Naive thymus-derived CD8-positive, alpha-beta T cell (primary cell): ENCODE measurements at places on chromosomes 16 and 17.

DNA sequence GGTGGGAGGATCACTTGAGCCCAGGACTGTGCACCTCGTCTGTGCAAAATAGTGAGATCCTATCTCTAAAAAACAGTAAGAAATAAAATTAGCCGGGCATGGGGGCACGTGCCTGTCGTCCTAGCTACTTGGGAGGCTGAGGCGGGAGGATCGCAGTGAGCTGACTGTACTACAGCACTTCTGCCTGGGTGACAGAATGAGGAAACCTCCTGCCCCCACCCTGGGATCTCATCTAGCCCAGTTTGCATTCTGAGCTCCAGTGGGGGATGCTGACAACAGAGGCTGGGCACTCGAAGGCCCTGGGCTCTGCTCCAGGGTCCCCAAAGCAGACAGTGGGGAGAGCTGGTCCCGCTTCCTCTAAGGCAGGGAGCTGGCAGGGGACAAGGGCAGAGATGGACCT, 7.1 kb downstream of the NAGPA start:
- DNase-seq = no peak
- H3K27me3 ChIP-seq = no peaks in the 10 kb centered on the region
- no peaks in the 10 kb centered on the region for H3K4me1 ChIP-seq
- H3K36me3 ChIP-seq = peaks cover 32% of the 10 kb centered on the region

GRCh38 chr17:1186214-1186820, 6.5 kb upstream of the ABR start:
- H3K27me3 ChIP-seq = no peaks in the 10 kb centered on the region
- H3K4me1 ChIP-seq = peaks cover 18% of the 10 kb centered on the region
- DNase-seq = no peak
- H3K4me3 ChIP-seq = no peak overlapping the region
- peak overlapping the region; percentile 52 for H3K27ac ChIP-seq

GRCh38 chr17:46818316-46818928, at the start of gene WNT3:
Gene WNT3, minus strand, starts transcription at chr17:46818692. Its CDS starts 95 bp downstream, at chr17:46818597.
- H3K4me1 ChIP-seq = peaks cover 25% of the 10 kb centered on the region
- peak within 1 kb of the TSS; percentile 87 for H3K4me3 ChIP-seq
- peak within 1 kb of the TSS; percentile 43 for H3K27ac ChIP-seq
- DNase-seq = peak; percentile 75
- no peaks in the 10 kb centered on the region for H3K36me3 ChIP-seq

DNA sequence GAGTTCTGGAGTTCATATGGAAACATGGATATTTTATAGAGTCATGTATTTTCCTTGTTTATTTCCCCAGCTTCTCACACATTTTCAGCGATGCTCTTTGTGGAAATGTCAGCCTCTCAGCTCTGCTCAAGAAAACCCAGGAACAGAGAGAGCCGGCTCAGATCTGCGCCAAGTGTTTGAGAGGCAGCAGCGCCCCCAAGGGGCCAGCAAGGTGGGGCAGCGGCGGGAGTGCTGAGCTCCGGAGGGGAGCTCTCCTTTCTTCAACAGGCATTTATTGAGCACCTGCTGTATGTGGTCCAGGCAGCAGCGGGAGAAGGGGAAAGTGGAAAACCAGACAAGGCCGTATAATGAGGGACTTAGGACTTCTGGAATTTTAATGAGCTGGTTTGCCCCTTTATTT, 421.1 kb upstream of the C16orf82 start:
- H3K4me3 ChIP-seq = no peak overlapping the region
- peaks cover 8% of the 10 kb centered on the region for H3K27me3 ChIP-seq
- H3K36me3 ChIP-seq = no peaks in the 10 kb centered on the region
- peaks cover 3% of the 10 kb centered on the region for H3K4me1 ChIP-seq
- no peak for DNase-seq

GRCh38 chr16:72482695-72483094, 310.7 kb upstream of the PMFBP1 start:
- DNase-seq = no peak
- H3K36me3 ChIP-seq = peaks cover 8% of the 10 kb centered on the region
- H3K27me3 ChIP-seq = no peaks in the 10 kb centered on the region
- H3K4me1 ChIP-seq = peaks cover 3% of the 10 kb centered on the region
- no peak overlapping the region for H3K4me3 ChIP-seq

- peaks cover 83% of the 10 kb centered on the region for H3K4me1 ChIP-seq
- no peaks in the 10 kb centered on the region for H3K27me3 ChIP-seq
- DNase-seq = no peak
- peaks cover 79% of the 10 kb centered on the region for H3K36me3 ChIP-seq
- peak overlapping the region; percentile 93 for H3K27ac ChIP-seq
- H3K4me3 ChIP-seq = peak overlapping the region; percentile 87
Measured at GRCh38 chr17:50141745-50142110, 8.7 kb downstream of the PPP1R9B start.

GRCh38 chr17:69949973-69950695, 124.9 kb upstream of the KCNJ16 start:
- H3K27me3 ChIP-seq = peaks cover 3% of the 10 kb centered on the region
- H3K27ac ChIP-seq = no peak overlapping the region
- H3K4me3 ChIP-seq = no peak overlapping the region
- DNase-seq = no peak
- H3K36me3 ChIP-seq = no peaks in the 10 kb centered on the region

- no peak overlapping the region for H3K27ac ChIP-seq
- H3K4me1 ChIP-seq = peaks cover 4% of the 10 kb centered on the region
- DNase-seq = no peak
- H3K27me3 ChIP-seq = peaks cover 2% of the 10 kb centered on the region
Measured at GRCh38 chr17:74042744-74043486, 160.6 kb upstream of the RPL38 start.

DNA sequence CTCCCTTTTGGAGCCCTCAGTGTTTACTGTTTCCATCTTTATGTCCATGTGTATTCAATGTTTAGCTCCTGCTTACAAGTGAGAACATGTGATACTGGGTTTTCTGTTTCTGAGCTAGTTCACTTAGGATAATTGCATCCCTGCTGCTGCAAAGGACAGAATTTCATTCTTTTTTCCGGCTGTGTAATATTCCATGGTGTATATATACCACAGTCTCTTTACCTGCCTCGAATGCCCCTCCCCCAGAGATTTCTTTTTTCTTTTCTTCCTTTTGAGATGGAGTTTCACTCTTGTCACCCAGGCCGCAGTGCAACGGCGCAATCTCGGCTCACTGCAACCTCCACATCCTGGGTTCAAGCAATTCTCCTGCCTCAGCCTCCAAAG, 60.9 kb downstream of the RMI2 start:
- no peak overlapping the region for H3K27ac ChIP-seq
- no peaks in the 10 kb centered on the region for H3K36me3 ChIP-seq
- H3K4me1 ChIP-seq = no peaks in the 10 kb centered on the region
- no peak for DNase-seq
- no peaks in the 10 kb centered on the region for H3K27me3 ChIP-seq
- H3K4me3 ChIP-seq = no peak overlapping the region

- H3K4me1 ChIP-seq = peaks cover 75% of the 10 kb centered on the region
- no peak for DNase-seq
- no peaks in the 10 kb centered on the region for H3K27me3 ChIP-seq
- peak overlapping the region; percentile 77 for H3K4me3 ChIP-seq
- no peaks in the 10 kb centered on the region for H3K36me3 ChIP-seq
Measured at GRCh38 chr17:57984936-57985674, 2.9 kb downstream of the VEZF1 start.

- no peak overlapping the region for H3K27ac ChIP-seq
- DNase-seq = no peak
- H3K36me3 ChIP-seq = no peaks in the 10 kb centered on the region
- H3K4me1 ChIP-seq = no peaks in the 10 kb centered on the region
- H3K4me3 ChIP-seq = no peak overlapping the region
Measured at GRCh38 chr17:44548376-44549230, 8.7 kb upstream of the FZD2 start.

GRCh38 chr17:60540460-60540859, 14.4 kb upstream of the APPBP2 start:
- H3K27ac ChIP-seq = no peak overlapping the region
- no peak for DNase-seq
- peaks cover 4% of the 10 kb centered on the region for H3K27me3 ChIP-seq
- no peaks in the 10 kb centered on the region for H3K4me1 ChIP-seq
- no peak overlapping the region for H3K4me3 ChIP-seq
- no peaks in the 10 kb centered on the region for H3K36me3 ChIP-seq

DNA sequence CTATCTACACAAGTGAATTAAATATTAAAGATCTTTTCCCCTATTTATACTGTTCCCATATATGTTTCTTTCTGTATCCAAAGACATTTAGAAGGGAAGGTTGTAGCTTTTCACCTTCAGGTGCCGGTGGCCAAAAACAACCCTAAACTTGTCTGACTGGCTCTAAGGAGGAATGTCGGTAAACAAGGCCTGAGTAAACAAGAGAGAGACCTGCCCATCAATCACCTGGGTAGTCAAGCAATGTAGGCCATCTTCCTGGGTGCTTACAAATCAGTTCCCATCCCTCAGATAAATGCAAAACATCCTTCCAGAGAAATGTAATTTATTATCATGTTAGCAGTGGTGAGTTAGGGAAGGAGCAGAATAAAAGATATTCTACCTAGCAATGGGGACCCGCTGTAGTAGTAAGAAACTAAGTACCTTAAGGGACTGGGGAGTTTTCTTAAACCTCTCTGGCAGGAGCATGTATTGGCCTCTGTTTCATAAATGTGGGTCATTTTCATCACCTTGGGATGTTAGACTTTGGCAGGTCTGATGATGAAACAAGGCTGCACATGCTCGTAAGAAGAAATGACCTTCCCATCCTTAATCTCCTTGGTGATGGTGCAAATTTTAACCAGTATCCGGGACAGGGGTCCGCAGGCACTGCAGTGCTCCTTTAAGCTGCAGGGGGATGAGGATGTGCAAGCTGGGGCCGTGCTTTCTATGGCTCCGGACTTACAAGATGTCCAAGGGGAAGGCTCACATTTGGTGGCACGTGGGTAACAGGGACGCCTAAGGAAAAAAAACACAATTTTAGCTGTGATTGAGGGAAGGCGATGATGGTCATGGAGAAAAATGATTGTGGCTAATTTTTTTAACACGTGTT, 8.4 kb downstream of the KRT39 start:
- no peak overlapping the region for H3K27ac ChIP-seq
- H3K4me1 ChIP-seq = no peaks in the 10 kb centered on the region
- H3K27me3 ChIP-seq = peaks cover 18% of the 10 kb centered on the region
- no peak overlapping the region for H3K4me3 ChIP-seq
- H3K36me3 ChIP-seq = no peaks in the 10 kb centered on the region
